Iris pigment epithelial cell (primary cell): ENCODE measurements at places on chromosomes 2 and 18.

DNA sequence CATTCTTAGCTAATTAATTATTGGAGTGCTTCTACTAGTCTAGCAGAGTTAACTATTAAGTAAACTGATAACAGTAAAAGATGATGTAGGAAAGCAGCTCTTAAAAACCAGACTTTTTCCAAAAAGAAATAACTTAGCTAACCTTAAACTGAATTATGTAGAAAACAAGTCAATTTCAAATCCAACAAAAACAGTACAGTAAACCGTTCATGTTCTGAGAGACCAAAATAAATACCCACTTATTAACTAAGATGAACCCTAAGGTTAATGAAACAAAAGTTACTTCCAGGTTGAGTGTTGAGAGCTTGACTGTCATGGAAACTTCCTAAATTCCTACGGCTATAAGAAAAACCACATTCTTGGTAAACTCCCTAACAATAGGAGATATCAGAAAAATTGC lies 181.2 kb downstream of the PPP1R1C start:
- DNase-seq = no peak

GRCh38 chr2:176471949-176472348 lies 202.7 kb downstream of the MTX2 start:
- no peak for DNase-seq

DNA sequence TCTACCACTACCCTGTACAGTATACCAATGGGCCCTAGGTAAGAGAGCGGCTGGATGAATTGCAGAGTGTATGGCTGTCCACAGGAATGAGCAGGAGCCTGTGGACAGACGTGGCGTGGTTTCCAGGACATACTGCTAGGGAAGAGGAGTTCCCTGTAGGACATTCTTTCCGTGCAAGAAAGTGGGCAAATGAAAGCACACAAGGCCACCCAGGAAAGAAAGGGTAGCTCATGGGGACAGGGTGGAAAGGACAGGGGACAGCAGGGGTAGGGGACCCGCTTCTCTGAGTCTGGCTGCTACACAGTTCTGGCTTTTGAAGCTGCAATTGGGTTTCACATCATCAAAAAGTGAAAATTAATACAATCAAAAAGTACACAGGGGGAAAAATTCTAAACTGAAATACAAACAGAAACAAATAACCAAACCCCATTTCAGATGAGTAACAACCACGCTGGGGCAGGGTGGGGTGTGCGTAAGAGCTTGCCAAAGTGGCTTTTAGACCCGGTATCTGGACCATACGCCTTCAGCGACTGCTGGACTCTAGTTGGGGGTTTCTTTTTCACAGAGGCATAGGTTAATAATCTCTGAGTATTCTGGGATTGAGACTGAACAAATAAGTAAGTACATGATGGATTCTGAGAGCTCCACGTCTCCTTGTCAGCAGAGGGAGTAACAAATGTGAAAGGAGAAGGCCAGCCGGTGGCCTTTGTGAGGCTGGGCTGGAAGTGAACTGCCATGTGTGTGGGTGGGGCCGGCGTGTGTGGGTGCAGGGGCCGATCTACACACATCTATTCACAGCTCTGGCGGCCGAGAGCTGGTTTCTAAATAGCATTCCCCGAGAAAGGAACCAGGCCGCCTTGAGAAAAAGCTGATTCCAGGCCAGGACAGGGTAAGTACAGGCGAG lies 84.0 kb downstream of the HDAC4 start:
- no peak for DNase-seq

DNA sequence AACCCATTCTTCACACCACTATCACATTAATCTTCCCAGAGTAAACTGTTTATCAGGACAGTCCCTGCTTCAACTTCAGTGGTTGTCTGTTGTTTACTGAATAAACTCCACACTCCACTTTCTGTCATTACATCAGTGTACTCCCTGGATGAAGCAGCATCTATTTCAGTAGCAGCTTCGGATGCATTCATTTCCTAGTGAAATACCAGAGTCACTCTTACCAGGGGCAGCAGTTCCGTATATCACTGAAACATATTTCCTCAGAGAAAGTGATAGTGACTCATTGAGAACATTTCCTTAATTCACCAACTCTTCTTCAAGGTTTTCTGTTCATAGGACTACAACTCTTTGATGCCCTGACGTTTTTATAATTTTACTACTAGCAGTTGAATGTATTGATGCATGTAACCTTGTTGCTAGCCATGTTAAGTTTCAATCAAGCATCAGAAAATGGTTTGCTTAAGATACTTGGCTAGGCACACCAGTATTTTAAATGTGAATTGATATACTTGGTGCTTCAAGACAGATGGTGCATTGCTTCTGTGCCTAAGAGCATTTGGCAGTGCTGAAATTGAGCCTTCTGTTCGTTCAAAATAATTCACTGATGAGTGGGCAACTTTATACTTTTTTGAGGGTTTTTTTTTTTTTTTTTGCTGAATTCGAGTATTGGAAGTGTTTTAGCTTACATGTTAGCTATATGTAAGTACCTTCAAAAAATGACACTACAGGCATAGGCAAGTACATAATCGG lies 92.3 kb downstream of the UBE2E3 start:
- peak; percentile 73 for DNase-seq

GRCh38 chr2:119565481-119565880 lies 21.2 kb downstream of the CFAP221 start:
- DNase-seq = no peak

- peak; percentile 46 for DNase-seq
Measured at GRCh38 chr18:62828852-62829251, 113.5 kb downstream of the PHLPP1 start.
